ENCODE measurements at places on chromosomes 1 and 21.

GRCh38 chr21:36640174-36640720, 58.7 kb upstream of the SIM2 start:
- DNase-seq: no peak

- no peak for DNase-seq
Measured at GRCh38 chr1:233600488-233600887, 13.4 kb upstream of the KCNK1 start.

- no peak for DNase-seq
Measured at GRCh38 chr1:176838276-176838995, 326.1 kb downstream of the ASTN1 start.

DNA sequence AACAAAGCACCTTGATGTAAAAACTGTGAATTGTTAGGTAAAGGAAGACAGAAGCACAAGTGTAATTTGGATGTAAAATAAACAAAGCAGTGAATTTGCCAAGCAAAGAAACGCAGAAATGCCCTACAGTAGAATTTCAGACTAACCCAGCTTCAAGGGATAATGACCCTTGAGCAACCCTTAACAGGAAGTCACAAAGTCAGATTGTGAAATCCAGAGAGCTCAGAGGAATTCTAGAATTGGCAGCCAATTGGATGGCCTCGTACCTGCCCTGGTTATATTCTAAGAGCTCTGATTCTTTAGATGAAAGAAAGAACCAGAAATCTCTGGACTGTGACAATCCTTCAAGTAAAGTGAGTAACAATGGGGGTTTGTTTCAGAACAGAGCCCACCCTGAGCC, 152.7 kb upstream of the CHRM3 start:
- no peak for DNase-seq

- no peak for DNase-seq
Measured at GRCh38 chr1:75100481-75101092, 33.6 kb upstream of the LHX8 start.

DNA sequence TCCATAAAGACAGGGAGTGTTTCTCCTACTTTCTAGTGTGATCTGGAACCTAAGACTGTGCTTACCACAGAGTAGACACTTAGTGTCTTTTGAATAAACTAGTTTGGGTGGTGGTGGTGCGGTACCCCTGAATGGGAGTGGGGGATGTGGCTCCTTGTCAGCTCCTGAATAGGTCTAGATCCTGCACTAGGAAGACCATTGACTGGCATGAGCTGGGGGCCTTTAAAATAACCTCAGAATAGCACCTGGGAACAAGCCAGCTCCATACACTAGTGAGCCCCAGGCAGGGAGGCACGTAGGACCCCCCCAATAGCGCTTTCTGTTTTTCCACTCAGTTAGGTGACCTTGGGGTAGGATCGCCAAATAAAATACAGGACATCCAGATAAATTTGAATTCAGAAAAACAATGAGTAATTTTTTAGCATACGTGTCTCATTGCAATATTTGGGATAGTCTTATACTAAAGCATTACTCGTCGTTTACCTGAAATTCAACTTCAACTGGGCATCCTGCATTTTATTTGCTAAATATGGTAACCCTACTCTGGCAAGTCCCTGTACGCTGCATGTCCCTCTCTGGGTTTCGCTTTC, 45.6 kb downstream of the AZIN2 start:
- DNase-seq: no peak

DNA sequence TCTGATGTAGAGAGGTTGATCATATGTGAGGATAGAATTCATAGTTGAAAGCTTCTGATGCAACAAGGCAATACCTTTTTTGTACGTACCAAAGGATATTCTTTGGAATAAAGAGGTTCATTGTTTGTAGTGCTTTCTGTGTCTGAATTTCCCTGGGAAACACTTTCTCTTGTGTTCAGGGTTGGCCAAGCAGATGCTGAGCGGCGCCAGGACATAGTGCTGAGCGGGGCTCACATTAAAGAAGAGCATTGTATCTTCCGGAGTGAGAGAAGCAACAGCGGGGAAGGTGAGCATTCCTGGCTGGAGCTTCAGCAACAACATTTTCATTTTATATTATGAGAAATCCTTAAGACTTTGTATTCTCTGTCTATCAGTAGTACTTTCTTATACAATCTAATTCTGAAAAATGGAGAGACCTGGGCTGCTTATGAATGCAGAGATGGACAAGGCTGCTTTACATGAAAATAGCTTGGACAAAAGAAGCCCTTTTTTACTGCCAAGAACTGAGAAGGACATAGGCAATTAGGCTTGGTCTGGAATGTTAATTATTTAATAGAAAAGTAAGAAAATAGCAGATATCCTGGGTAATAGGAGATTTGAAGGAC, 85.2 kb downstream of the KIF1B start:
- no peak for DNase-seq

DNA sequence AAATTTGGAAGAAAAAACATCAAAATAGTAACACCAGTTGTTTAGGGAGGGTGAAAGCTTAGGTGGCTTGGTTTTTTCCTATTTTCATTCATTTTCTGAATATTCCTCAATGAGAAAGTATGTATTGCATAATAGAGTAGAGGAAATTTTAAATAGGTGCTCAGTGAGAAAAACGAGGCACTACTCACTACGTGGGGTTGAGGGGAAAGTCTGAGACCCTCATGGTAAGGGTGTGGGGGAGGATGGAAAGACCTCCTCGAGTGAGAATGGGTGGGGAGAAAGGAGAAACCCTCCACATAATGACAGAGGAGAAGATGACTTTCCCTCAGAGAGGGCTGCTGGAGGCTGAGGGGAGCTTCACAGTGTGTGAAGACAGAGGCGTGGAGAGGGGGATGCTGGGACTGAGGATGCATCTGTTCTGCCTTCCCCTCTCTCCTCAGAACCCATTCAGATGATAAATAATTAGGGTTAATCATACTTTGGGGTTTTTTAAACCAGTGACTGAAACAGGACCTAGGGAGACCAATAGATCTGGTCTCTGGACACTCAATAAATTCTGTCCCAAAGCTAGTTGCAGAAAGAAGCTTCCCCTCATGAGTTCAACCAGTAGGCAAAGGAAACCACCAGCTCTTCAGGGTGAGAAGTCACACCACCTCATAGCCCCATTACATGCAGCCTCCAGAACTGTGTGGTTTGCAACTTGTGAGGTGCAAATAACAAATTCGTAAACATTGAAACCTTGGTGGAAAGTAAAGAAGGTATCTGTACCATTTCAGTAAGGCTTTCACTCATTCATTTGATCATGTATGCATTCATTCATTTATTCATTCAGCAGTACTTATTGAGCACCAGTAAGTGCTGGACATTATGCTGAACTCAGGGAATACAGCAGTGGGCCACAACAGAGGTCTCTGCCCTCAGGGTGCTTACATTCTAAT, 17.1 kb downstream of the SLAMF7 start:
- DNase-seq: peak; percentile 76
